MV-4-11 (cell line): ENCODE measurements at places on chromosomes 1 and 21.

DNA sequence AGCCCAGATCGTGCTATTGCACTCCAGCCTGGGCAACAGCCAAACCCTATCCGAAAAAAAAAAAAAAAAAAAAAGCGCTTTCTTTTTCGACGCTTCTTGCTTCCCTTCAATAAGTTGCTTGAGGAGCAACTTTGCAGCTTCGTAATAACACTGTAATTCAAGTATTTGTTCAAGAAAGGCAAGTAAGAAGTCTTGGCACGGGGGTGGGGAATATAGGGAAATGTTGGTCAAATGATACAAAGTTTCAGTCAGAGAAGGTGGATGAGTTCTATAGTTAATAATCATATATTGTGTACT, 871 bp upstream of the PSMA5 start:
- no peak for DNase-seq

GRCh38 chr1:153349363-153350320, 1.0 kb upstream of the PGLYRP4 start:
- peak; percentile 52 for DNase-seq

- DNase-seq: peak; percentile 5
Measured at GRCh38 chr1:236618507-236618906, 14.2 kb upstream of the HEATR1 start.

GRCh38 chr21:46317710-46318463, 5.8 kb downstream of the C21orf58 start:
- DNase-seq: no peak

DNA sequence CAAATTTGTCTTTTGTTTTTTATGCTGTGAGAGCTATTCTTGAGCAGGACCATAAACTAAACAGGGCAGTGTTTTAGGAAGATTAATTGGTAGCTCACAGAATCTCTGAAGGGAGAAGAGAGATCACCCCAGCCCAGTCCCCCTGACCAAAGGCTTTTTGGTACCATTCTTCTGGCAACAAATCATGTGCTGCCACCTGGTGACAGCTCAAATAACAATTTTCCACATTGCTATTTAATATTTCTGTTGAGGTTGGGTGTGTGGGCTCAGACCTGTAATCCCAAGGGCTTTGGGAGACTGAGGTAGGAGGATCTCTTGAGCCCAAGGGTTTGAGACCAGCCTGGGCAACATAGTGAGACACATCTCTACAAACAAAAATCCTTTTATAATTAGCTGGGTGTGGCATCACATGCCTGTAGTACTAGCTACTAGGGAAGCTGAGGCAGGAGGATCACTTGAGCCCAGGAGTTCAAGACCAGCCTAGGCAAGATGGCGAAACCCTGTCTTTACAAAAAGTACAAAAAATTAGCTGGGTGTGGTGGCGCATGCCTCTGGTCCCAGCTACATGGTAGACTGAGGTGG, 2.2 kb upstream of the TESK2 start:
- DNase-seq: peak; percentile 53

DNA sequence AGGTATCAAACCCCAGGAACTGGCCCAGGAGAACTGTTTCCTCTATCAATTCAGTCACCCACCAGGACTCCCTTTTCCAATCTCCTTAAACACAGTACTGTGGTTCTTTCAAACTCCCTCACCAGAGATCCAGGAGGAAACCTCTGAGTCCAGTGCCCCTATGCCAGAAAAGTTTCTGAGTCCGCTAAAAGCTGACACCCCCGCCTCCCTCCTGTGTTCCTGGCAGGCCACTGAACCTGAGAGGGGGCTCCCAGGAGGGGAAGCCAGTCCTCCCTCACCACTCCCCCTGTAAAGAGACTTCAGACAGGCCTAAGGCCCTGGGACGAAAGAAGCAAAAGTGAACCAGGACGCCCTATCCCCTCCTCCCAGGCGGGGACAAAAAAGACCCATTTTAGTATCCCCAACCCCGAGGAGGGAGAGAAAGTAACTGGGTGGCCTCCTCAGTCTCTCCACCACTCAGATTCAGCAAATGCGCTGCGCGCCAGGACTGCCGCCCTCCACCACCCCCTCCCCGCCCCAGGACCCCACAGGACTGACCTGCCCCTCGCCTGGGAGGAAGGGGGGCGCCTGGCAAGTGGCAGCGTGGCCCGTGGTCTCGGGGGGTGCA, 624 bp downstream of the SLC41A1 start:
- DNase-seq: no peak

DNA sequence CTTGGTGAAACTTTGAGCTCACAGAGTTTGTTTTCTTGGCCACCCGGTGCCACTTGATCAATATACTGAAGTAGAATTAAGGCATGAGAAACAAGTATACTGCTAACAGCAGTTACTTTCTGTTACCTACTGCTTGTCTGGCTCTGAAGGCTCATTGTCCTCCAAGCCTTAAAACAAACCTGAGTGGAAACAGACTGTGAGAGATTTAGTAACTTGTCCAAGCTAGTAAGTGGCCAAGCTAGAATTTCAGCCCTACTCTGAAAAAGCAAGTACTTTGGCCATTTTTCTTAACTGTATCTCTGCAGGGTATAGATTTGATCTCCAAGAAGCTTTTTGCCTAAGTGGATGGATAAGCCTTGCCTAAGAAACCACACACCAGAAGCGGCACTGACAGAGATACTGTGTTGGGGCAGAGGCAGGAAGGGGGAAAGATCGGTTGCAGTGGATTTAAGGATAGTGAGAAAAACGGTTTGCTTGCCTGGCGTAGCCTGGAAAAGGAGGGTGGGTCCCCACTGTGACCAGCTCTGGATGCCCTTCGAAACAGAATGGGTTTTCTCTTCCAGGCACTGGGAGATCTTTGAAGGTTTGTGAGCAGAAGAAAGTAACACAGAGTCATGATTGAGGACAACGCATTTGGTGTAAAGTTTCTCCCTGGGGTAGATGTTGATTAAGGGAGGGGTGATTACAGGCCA, 2.1 kb upstream of the MACO1 start:
- DNase-seq: no peak

DNA sequence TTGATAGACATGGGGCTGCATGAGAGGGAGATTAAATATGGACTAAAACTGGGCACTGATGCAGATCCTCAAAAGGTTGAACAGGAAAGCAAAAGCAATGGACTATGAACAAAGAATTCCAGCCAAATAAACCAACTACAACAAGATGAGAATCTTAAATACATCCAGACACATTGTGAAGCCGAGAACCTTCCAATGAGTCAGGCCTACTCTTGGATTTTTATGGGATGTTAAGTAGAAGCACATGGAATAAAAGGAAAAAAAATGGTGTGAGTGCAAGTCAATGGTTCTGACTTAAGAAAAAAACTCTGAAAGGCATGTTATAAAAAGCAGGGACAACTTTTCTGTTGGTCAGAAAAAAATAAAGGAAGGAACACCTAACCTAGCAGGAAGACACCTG, 227.2 kb downstream of the DPYD start:
- DNase-seq: no peak

DNA sequence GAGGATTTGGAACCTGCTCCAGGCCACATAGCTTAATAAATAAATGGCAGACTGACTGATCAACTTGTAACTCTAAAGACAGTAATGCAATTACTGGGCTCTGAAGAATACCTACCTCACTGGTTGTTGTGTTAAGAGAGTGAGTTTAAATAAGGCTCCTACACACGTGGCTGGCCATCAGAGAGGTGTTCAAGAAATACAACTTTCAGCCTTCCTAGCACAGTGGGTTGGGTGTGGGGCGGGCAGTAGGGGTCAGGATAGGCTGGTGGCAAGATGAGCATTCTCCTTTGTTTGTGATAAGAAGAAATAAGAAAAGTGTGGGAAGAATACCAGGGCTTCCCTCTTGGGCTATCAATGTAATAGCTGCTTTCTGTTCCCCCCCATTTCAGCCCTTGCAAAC, 151.3 kb downstream of the DAB1 start:
- no peak for DNase-seq

DNA sequence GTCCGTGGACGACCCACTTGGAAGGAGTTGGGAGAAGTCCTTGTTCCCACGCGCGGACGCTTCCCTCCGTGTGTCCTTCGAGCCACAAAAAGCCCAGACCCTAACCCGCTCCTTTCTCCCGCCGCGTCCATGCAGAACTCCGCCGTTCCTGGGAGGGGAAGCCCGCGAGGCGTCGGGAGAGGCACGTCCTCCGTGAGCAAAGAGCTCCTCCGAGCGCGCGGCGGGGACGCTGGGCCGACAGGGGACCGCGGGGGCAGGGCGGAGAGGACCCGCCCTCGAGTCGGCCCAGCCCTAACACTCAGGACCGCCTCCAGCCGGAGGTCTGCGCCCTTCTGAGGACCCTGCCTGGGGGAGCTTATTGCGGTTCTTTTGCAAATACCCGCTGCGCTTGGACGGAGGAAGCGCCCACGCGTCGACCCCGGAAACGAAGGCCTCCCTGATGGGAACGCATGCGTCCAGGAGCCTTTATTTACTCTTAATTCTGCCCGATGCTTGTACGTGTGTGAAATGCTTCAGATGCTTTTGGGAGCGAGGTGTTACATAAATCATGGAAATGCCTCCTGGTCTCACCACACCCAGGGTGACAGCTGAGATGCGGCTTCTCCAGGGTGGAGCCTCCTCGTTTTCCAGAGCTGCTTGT, 32.4 kb downstream of the PRMT2 start:
- no peak for DNase-seq

- no peak for DNase-seq
Measured at GRCh38 chr1:231351816-231352215, 13.7 kb downstream of the SPRTN start.

DNA sequence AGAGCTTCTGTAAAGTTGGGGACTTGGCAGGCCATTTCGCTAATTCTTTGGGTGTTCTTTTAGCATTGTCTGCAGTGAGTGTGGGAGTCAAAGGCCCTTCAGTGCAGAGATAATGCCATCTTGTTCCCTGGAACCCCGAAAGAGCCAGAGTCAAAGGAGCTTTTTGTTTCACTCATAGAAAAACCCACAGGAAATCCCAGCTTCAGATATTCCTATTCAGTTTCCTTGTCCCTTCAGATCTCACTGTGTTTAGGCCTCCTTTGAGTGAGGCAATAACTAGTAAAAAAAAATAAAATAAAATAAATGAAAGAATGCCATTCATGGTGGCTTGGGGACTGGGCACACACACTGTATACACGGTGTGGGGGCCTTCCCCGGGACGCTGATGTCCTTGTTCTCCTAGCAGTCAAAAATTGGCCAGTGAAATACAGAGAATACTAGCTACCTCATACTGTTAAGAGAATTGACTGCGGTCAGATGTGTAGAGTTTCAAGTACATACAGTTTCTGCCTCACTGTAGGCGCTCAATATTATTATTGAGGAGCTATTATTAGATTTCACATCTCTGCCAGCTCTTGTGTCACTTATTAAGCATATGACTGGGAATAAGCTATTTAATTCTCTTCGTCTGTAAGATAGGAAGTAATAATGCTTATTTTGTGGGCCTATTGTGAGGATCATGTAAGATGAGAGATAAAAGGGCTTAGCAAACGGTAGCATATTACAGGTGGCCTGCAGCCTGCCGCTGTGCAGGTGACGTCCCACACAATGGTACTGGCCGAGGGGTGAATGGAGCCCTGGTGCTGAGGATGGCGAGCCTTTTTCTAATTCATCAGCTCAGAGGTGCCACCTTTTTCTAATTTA, 16.7 kb downstream of the DISC1 start:
- no peak for DNase-seq

GRCh38 chr1:114668784-114669561, 876 bp downstream of the DENND2C start:
- DNase-seq: no peak

GRCh38 chr1:204376919-204377799, 17.4 kb upstream of the PLEKHA6 start:
- DNase-seq: no peak

DNA sequence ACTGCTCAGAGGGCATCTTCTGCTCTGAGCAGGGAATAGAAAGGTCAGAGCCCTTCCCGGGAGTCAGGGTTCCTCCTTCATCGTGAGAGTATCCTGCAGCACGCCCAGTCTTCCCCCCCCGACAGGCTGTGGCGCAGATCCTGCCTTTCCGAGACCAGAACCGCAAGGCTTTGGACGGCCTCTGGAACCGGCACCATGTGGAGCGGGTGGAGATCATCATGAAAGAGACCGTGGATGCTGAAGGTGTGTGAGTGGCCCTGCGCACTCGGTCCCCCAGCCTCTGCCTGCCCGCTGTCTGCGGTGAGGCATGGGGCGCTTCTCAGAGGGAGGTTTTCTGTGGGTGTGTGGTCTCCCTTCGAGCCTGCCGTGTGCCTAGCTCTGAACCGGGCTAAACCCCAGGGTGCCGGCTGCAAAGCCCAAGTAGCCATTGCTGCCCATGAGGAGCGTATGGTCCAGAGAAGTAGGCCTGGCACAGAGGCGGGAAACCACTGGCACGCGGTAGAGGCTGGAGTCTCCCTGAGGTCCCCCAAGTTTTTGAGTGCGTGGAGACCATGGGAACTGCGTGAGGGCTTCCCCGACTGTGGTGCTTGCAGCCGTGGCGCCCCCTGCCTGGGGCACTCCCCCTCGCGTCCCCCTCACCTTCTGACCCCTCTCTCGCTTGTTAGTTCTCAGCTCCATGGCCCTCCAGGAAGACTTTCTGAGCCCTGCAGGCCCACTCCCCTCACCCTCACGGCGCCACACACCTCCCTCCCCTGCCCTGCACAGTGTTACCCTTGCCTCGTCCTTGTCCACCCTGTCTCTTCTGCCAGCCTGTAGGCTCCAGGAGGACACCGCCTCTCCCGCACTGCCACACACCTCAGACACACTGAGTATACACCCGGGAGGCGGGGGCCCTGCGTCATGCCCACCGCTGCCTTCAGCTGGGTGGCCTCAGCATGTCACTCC, 12.5 kb downstream of the H6PD start:
- DNase-seq: no peak

GRCh38 chr1:88239205-88239604, 444.9 kb upstream of the PKN2 start:
- no peak for DNase-seq

DNA sequence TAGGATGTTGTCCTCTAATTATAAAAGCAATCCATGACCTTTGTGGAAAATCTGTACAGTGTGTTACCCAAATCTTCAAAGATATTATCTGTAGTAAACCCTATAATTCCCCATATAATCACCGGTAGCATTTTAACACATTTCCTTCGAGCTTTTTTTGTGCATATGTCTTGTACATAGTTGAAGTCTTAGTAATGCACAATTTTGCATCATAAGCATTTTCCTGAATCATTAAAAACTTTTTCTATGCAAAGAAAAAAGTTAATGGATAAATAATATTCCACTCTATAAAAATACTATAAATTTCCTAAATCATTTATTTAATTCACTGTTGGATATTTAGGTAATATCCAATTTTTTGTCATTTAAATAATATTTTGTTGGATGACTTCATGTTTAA, 201.7 kb downstream of the RRAGC start:
- no peak for DNase-seq

- DNase-seq: peak; percentile 52
Measured at GRCh38 chr1:62781841-62782543, 1.9 kb upstream of the ATG4C start.

DNA sequence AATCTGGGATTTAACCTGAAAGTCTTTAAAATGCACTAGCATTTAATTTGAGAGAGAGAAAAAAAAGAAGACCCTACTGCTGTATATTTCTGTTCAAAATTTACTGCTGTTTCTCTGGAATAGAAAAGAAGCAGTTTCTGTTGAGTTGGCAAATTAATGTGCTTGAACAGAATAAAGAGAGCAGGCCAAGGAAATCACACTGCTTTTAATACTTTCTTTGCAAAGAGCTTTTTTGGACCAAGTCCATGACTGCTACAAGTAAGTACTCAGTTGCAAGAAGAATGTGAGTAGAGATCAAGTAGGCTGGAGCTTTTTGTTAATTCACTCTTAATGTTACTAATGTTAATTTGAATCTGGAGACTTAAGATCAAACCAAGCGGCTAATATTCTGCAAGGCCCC, 336.2 kb upstream of the SGIP1 start:
- no peak for DNase-seq

GRCh38 chr21:38858026-38858811, 52.5 kb downstream of the ETS2 start:
- DNase-seq: no peak
